ENCODE measurements at places on chromosomes 7 and 10.

- peak; percentile 9 for DNase-seq
These were observed 3.8 kb upstream of the STN1 start for GRCh38 chr10:103921750-103922195.

DNA sequence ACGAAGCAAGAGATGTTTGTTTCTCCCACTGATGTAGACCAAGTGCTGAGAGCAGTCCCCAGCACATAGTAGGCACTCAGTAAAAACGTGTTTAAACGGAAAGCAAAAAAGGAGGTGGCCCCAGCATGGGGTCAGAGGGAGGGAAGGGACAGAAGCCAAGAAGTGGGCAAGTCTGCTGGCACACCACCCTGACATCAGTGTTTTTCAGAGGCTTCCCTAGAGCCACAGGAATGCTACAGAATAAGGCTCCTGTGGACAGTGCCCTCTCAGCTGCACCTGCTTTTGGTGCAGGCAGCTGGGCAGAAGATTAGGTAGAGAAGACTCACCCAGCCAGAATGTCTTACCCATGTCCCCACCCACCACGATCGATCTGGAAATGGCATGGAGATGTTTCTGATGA is 8.3 kb upstream of the ANKRD1 start:
- peak; percentile 33 for DNase-seq

DNA sequence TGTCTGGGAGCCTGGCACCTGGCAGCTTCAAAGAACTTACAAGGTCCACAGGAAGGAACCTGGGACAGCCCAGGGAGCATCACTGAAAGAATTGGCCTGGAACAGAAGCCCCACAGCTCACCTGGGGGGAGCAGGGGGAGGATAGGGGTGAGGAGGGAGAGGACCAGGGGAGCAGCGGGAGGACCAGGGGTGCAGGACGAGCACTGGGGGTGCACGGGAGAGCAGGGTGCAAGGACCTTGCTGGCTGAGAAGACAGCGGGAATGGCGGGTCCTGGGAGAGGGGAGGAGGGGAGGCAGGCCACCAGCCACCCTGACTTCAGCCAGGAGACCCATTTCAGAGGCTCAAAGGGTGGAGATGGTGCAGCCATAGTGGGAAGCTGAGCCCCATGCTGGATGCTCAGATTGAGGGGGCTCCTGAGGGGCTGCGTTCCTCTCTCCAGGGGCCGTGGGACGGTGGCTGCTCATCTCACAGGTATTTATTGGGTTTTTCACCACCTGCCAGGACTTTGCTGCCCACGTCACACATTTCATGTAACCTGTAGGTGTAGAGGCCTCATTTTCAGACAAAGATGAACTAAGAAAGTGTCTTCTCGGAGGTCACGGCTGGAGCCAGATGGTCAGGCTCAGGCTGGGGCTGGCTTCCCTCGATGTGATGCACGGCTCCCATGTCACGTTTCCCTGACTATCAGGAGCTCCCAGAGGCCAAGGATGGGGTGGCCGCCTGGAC is 110.1 kb downstream of the WDR37 start:
- DNase-seq: no peak

DNA sequence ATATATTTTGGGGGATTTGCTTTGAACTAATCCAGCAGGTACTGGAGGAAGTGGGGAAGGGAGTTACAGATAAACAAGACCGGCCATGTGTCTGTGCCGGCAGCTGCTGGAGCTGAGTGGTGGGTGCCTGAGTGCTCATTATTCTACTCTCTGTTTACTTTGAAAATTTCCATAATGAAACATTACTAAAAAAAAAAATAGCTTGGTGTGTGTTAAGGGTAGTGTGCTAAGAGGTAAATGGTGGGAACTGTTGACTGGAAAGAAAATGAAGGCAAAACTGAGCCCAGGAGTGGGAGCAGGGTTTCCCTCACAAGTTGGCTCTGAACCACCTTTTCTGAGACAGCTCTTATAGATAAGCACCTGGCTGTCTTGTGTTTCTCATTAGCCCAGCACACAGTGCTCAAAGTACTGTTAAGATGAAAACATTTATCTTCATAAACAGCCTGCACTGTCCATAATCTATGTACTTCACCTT is 50.6 kb downstream of the PARD3 start:
- DNase-seq: no peak

GRCh38 chr10:44153918-44154670 is 230.8 kb downstream of the CXCL12 start:
- no peak for DNase-seq

Data from astrocyte of the hippocampus (primary cell).